ENCODE measurements at places on chromosomes 7 and 10.

DNA sequence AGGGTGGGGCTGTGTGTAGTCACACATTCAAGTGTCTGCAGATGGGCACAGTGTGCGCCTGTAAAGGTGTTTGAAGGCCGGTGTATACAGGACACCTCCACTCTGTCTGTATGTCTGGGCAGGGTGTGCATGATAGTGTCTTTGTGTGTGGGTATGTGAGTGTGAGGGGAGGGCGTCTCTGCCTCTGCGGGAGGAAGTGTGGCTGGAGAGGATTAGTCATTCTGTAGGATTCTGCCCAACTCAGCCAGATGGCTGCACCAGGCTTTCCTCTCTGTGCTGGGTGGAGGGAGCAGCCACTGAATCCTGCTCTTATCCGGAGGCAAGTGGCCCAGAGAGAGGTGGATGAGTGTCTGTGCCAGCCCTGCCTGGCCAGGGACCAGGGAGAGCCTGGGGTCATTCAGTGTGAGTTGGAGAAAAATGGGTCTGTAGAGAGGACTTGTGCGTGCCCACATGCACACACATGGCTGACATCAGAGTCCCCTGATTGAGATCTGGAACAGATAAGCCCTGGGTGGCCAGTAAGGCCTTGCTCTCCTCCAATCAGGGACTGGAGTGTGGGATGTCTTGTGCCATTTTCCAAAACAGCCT is 1.7 kb downstream of the SFXN3 start:
- DNase-seq, result no peak

DNA sequence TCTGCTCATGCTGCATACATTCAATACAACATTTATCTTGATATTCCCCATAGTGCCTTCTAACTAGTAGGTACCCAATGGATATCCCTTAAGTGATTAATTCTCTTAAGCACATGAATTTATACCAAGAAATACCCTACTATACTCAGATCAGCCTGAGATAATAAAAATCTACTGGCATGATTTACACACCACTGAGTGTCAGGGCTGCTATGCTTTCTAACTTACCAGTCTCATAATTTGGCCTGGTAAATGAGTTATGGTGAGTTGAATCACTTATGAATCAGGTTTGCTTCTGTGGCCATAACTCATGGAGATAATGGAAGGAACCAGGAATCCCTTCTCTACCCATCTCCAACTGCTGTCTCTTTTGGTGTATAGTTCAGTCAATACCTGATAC is 122.8 kb downstream of the THSD7A start:
- no peak for DNase-seq

DNA sequence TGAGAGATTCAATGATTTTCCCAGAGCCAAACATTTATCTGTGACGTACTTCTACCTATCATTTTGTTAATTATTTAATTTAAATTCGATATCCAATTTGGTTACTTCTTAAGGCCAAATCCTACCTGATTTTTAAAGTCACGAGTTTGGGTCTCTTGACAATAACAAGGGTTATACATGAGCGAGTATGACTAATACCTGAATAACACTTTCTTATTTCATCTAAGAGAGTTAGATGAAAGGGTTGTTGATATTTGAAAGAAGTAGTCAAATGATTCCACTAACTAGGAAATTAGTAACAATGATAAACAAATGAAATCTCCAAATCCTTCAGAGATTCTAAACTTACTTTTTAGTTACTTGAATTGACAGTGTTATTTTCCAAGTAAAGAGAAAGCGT is 1086.9 kb downstream of the XPNPEP1 start:
- no peak for DNase-seq

DNA sequence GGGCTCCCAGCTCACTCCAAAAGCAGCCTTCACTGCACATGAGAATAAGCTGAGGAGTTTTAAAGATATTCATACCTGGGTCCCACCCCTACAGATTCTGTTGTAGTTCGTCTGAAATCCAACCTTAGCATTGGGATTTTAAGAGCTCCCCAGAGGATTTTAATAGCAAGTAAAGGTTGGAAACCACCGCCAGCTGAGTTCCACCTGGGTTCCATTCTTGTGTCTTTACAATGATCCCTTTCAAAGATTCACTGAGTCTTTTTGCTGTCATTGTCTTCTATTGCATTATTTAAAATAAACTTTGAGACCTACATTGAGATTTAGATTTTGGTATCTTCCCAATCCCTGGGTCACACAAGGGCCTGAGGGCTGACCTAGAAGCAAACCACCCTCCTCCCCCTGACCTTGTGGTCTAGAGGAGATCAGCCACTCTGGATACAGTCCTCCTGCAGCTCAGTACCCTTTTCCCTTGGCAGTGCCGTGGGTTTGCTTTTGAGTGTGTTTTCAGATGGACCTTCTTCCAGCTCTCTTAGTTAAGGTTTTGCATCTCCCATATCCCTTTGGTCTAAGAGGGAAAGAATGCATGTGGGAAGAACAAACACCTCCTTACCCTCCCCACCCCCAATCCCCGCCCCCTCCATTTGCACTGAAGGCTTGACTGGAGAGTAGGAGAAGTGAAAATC is 22.6 kb upstream of the SIRT1 start:
- DNase-seq, result no peak

DNA sequence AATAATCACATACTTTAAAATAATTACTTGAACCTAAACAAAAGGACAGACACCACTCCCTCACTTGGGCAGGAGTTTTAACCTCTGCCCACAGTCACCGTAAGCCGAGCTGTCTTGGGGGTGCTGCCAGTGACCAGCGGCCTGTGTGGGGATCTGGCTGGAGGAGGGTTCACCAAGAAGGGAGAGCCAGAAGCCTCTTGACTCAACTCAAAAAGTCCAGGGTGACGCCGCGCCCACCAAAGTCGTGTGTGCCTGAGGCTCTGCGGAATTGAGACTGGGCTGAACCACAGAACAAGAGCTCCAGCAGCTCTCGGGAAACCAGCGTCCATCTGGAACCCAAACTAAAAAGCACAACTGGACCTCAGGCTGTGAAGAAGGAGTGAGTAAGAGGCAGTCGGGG is 35.8 kb downstream of the ZFAND2A start:
- no peak for DNase-seq

- no peak for DNase-seq
These were observed 198.7 kb downstream of the AHR start for GRCh38 chr7:17497136-17497535.

DNA sequence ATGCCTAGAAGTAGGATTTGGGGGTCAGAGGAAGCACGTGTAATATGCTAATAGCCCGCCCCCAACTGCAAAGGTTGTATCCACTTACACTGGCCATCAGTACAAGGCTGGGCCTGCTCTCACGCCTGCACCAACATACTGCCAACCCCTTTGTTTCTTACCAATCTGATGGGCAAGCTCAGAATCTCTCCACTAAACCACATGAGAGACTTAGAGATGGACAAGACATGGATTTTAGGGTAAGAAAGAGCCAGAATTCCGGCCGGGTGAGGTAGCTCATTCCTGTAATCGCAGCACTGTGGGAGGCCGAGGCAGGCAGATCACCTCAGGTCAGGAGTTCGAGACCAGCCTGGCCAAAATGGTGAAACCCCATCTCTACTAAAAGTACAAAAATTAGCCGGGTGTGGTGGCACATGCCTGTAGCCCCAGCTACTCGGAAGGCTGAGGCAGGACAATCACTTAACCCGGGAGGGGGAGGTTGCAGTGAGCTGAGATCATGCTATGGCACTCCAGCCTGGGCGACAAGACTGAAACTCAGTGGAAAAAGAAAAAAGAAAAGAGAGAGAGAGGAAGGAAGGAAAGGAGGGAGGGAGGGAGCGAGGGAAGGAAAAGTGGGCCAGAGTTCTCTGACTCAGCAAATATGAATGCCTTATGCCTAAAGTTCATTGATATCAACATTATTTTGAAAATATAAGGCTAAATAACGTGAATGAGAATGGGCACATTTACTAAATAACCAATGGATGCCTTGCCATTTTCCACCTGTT is 162.2 kb downstream of the SLIT1 start:
- no peak for DNase-seq

DNA sequence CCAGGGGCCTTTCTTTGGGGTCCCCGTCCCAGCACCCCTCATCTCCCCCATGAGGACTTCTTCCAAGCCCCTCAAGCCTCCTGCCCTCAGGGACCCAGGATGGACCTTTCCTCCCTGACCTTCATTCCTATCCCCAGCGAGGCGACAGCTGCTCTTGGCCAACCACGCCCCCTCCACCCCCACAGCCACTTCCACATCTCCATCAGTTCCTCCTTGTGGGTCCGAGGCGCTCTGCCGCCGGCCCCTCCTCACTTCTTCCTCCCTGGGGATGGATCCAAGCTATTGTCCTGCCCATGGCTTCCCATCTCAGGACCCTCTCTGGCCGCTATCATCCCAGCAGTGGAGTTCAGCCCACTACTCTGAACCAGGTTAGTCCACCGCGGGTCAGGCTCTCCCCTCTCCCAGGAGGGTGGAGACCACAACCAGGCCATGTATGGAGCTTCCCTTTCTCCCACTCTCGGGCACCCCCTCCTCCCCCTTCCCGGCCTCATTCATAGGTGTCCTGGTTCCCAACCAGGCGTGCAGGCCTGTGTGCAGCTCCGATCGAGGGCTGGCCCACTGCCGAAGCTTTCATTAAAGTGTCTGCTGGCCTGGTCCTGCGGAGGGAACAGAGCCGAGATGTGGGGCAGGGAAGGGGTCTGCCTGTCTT is 1.7 kb upstream of the SH2B2 start:
- DNase-seq, result no peak

GRCh38 chr10:77873536-77874380 is 52.8 kb downstream of the DLG5 start:
- DNase-seq, result no peak

DNA sequence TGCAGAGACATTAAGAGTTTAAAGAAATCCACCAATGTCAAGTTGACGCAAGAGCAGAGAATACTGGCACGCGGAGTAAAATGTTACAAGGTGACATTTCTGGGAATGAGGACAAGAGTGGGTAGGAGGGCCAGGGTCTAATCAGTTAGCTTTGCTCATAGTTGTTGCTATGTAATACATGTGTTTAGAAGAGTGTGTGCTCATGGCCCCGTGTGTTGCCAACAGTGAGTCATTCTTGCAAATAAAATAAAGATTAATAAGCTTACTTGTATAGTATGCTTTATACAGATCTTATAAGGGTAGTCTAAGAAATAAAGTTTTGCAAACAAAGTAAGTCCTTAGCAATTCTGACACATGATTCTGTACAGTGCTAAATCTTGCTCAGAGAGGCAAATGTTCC is 64.5 kb downstream of the DNMBP start:
- no peak for DNase-seq

- no peak for DNase-seq
These were observed 223.8 kb downstream of the KIAA1217 start for GRCh38 chr10:24432478-24433416.

DNA sequence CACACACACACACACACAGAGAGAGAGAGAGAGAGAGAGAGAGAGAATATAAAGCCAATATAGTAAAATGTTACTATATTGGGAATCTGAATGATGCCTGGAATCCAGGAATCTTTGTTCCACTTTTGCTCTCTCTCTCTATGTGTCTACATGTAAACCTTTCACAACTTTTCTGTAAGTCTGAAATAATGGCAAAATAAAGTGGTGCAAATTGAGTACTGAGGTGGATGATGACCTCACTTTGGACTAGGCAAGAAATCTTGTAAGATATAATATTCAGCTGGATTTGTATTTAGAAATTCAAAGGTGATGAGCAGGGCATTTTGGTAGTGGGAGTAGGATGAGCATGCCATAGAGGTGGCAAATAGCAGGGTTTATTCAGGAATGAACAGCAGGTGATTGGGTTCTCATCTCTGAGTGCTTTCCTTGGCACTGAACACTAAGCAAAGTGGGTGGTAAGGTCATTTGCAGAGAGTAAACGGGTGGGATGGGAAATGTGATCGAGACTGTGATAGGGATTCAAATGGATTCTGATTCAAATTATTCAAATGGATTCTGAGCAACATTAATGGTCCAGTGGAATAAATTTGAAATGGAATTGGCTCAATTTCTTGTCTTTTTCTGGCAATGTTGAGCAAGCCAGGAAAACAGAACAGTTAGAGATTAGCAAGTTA is 9.7 kb upstream of the ANLN start:
- no peak for DNase-seq

GRCh38 chr7:2613098-2613930 is 18.5 kb upstream of the TTYH3 start:
- DNase-seq, result no peak

- no peak for DNase-seq
These were observed 110.1 kb downstream of the CDK14 start for GRCh38 chr7:90706072-90706716.

GRCh38 chr7:1677206-1678080 is 7.4 kb downstream of the ELFN1 start:
- DNase-seq, result no peak

DNA sequence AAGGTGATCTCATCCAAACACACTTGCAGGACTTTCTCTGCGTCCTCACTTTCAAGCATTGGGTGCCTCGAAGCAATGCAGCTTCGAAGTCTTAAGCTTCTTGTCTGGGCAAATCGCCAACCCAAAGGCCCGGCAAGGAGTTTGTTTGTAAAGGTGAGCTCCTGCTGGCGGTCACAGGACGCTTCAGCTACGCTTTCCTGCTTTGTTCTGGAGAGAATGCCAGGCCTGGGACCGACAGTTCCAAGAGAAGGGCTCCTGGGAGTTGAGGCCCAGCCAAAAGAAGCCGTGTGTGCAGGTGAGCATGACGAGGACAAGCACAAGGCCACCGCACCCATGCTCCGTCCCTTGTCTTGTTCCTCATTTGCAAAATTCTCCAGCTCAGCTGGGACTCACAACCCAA is 106.6 kb upstream of the DOCK1 start:
- DNase-seq, result no peak

- no peak for DNase-seq
These were observed 253.5 kb downstream of the ABCA13 start for GRCh38 chr7:48424731-48425130.

DNA sequence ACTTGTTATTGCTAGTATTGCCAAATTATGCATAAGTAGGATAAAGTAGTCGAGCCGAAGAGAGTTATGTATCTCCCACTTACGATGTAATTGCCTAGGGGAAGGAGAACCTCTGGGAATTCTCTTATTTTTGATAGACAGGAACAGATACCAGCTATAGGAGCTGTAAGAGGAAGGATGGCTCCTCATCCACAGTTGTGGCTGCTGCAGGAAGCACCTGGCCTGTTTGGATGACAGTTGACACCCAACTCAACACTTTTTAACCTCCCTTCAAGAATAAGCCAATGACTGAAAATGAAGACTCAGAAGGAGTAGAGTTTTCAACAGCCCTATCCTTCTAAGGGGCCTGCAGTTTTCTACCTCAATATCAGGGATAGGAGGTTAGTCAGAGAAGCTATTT is 6.3 kb downstream of the DYDC1 start:
- DNase-seq, result no peak

DNA sequence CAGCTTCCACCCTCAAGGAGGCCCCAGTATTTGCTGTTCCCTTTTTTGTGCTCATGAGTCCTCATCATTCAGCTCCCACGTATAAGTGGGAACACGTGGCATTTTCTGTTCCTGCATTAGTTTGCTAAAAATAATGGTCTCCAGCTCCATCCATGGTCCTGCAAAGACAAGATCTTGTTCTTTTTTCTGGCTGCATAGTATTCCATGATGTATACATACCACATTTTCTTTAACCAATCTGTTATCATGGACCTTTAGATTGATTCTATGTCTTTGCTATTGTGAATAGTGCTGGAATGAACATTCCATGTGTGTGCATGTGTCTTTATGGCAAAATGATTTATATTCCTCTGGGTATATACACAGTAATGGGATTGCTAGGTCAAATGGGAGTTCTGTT is 17.0 kb downstream of the KRIT1 start:
- DNase-seq, result no peak
